ENCODE measurements at places on chromosomes 2 and 18. TPM values are rescaled to one million over a fixed set of nuclear protein-coding genes. Genes with fewer than 3 reads are reported as not detected.

Gene GPR45
- not detected for total RNA-seq

Gene ARHGEF33
- total RNA-seq, result 0.27 TPM

Gene MZT2A
- 118 TPM for total RNA-seq

Gene FHL2
- total RNA-seq, result 17.9 TPM

Gene ZBTB7C
- total RNA-seq, result 1.0 TPM

Gene CTIF
- total RNA-seq, result 27.9 TPM

GRCh38 chr2:213150315-213151097 lies 906 bp downstream of the IKZF2 start:
- DNase-seq, result peak; percentile 43
- peak overlapping the region; percentile 76 for H3K4me3 ChIP-seq
- H3K27ac ChIP-seq, result peak overlapping the region; percentile 76
- no peaks in the 10 kb centered on the region for H3K27me3 ChIP-seq
- peaks cover 4% of the 10 kb centered on the region for H3K36me3 ChIP-seq

GRCh38 chr2:21759819-21760218 lies 636.1 kb downstream of the TDRD15 start:
- no peak overlapping the region for H3K4me3 ChIP-seq
- no peaks in the 10 kb centered on the region for H3K27me3 ChIP-seq
- no peaks in the 10 kb centered on the region for H3K4me1 ChIP-seq
- DNase-seq, result no peak
- no peaks in the 10 kb centered on the region for H3K36me3 ChIP-seq

- H3K27ac ChIP-seq, result no peak overlapping the region
- H3K4me3 ChIP-seq, result no peak overlapping the region
- H3K4me1 ChIP-seq, result peaks cover 9% of the 10 kb centered on the region
- no peak for DNase-seq
These were observed 17.3 kb upstream of the CNDP2 start for GRCh38 chr18:74478880-74479279.

- no peaks in the 10 kb centered on the region for H3K27me3 ChIP-seq
- no peaks in the 10 kb centered on the region for H3K36me3 ChIP-seq
- DNase-seq, result no peak
These were observed 1.4 kb downstream of the RBKS start for GRCh38 chr2:27888790-27889189.

- H3K4me1 ChIP-seq, result peaks cover 21% of the 10 kb centered on the region
- H3K27ac ChIP-seq, result no peak overlapping the region
- no peaks in the 10 kb centered on the region for H3K27me3 ChIP-seq
- H3K4me3 ChIP-seq, result no peak overlapping the region
- no peak for DNase-seq
- H3K36me3 ChIP-seq, result no peaks in the 10 kb centered on the region
These were observed 123.3 kb upstream of the CDC42EP3 start for GRCh38 chr2:37794717-37795116.

- no peak overlapping the region for H3K27ac ChIP-seq
- peak; percentile 39 for DNase-seq
- peaks cover 84% of the 10 kb centered on the region for H3K27me3 ChIP-seq
- H3K4me3 ChIP-seq, result peak overlapping the region; percentile 26
- no peaks in the 10 kb centered on the region for H3K36me3 ChIP-seq
These were observed 564 bp downstream of the DPYSL5 start for GRCh38 chr2:26848336-26849055.

GRCh38 chr2:160402501-160402900 lies 91.1 kb downstream of the RBMS1 start:
- H3K27me3 ChIP-seq, result no peaks in the 10 kb centered on the region
- peaks cover 54% of the 10 kb centered on the region for H3K4me1 ChIP-seq
- peak overlapping the region; percentile 66 for H3K27ac ChIP-seq
- no peak overlapping the region for H3K4me3 ChIP-seq
- no peak for DNase-seq

DNA sequence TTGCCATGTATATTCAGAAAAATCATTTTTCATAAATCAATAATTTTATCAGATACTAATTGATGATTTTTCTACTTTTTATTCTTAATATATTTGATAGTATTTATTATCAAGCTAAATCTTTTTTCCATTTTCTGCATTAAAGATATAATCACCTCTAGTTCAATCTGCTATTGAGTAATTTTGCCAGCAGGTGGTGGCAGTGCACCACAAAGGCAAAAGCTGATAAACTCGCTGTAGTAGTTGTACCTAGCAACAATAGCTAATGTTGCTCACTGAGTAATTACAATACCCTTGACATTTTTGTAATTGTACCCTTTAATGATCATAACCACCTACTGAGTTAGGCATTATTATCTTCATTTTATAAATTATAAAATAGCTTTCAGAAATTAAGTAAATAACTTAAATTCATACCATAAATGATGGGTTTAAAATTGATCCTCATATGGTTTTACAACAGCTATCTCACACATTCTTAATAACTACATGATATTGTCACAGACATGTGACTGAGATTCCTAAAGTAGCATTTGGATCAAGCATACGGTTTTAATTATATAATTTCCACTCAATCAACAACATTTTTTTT lies 52.0 kb upstream of the CALCRL start:
- no peaks in the 10 kb centered on the region for H3K36me3 ChIP-seq
- peaks cover 18% of the 10 kb centered on the region for H3K4me1 ChIP-seq
- H3K4me3 ChIP-seq, result no peak overlapping the region
- no peaks in the 10 kb centered on the region for H3K27me3 ChIP-seq
- peak; percentile 67 for DNase-seq

DNA sequence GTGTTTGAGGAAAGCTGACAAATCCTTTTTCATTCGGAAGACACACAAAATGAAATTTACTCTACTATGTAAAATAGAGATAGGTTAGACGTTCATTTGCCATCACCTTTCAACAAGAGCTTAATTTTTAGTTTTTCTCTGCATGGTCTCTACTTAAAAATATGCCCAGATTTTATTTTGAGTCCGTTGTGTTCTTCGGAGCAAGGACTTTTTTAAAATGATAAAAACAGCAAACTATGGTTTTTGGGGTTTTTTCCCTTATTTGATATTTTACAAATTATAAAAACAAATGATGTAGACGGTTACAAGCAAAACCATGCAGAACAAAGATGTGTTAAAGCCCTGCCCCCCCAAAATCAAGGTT lies 53.3 kb upstream of the RBM44 start:
- no peaks in the 10 kb centered on the region for H3K36me3 ChIP-seq
- no peaks in the 10 kb centered on the region for H3K27me3 ChIP-seq
- H3K4me3 ChIP-seq, result no peak overlapping the region
- H3K4me1 ChIP-seq, result peaks cover 21% of the 10 kb centered on the region

DNA sequence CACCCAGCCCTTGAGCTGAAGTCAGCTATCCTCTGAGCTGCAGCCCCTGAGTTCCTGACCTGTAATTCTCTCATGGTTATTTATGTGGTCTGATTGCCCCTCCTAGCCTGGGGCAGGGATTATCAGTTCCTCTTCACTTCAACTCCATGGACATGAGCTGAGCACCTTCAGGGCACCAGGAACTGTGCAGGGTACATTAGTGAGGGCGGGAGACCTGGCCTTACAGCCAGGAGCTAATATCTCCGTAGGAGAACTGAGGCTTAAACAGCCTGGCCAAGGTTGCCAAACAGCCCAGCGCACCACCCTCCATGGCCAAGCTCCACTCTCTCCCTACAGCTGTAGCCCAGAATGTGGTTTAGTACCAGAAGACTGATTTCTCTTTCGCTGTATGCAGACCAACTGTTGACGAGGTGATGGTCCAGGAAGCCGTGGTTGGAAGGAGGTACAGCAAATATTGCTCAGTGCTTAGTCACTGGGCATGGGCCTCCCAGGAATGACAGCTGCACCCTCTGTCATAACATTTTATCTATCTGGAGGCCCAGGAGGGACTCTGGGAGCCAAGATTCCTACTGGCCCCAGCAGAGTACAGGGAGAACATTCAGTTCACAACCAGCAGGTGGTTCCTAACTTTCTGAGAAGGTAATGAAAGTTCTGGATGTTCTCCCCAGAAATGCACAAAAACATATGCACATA lies 228.7 kb upstream of the SIX2 start:
- H3K27ac ChIP-seq, result peak overlapping the region; percentile 46
- H3K4me3 ChIP-seq, result no peak overlapping the region
- H3K4me1 ChIP-seq, result peaks cover 10% of the 10 kb centered on the region
- DNase-seq, result peak; percentile 76
- H3K27me3 ChIP-seq, result no peaks in the 10 kb centered on the region

DNA sequence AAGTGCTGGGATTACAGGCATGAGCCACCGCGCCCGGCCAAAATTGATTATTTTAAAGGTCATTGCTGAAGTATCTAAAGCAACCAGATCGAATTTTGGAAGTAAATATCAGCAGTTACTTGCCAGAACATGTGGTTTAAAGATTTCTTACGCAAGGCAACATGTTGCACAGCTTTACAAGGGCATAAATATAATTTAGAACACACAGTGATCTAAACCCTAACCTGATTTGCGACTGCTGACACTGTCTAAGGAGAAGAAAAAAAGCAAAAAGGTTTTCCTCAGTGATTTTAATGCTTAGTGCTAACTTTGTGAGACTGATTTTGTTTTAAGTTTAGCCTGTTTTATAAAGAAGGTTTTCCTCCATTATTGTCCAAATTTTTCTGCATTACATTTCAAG lies 569.9 kb upstream of the LINC00305 start:
- H3K4me1 ChIP-seq, result peaks cover under 1% of the 10 kb centered on the region
- H3K27me3 ChIP-seq, result no peaks in the 10 kb centered on the region
- no peak overlapping the region for H3K27ac ChIP-seq
- DNase-seq, result no peak
- no peaks in the 10 kb centered on the region for H3K36me3 ChIP-seq
